Fibroblast of skin of scalp (primary cell): ENCODE measurements at places on chromosomes 7 and 10.
A peak's percentile ranks its signal among the peaks of the same experiment; 100 is the strongest.

GRCh38 chr7:101507791-101508252, 121.3 kb downstream of the MYL10 start:
- DNase-seq: peak; percentile 63

GRCh38 chr10:34078745-34079470, 736.2 kb downstream of the PARD3 start:
- no peak for DNase-seq

DNA sequence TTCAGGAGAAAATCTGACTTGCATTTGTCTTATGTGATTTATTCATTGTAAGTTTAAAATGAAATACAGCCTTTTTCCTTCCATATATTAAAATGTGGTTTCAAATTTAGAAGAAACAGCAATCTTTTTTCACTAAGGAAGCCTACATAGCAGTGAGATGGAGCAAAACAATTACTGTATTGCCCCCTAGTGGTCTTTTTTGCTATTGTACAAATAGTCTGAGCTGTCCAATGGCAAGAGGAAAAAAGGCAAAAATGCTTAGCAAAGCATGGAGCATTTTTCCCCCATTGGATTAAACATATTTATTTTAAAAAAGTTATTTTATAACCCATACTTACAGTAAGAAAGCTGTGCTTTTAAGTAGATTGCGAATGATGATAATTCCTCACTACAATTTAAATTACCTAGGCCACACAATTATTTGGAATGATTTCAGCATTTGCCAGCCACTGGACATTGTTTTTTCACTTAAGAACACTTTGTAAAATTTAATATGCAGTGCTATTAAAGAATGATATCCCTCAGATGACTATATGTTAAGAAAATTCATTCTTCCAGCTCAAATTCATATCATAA, 119.5 kb downstream of the CPED1 start:
- DNase-seq: peak; percentile 78

DNA sequence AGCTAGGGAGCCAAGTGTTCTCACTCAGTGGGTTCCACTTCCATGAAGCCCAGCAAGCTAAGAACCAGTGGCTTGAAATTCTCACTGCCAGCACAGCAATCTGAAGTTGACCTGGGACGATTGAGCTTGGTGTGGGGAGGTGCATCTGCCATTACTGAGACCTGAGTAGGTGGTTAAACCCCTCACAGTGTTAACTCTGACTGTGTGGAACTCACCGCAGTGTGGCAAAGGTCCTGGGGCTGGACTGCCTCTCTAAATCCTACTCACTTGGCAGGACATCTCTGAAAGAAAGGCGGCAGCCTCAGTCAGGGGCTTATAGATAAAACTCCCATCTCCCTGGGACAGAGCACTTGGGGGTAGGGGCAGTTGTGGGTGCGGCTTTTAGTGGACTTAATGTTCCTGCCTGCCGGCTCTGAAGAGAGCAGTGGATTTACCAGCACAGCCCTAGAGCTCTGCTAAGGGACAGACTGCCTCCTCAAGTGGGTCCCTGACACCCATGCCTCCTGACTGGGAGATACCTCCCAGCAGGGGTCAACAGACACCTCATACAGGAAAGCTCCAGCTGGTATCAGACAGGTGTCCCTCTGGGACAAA, 143.1 kb downstream of the PDE1C start:
- no peak for DNase-seq

- DNase-seq: no peak
Observed at GRCh38 chr7:140981951-140982350, 32.8 kb downstream of the MRPS33 start.

GRCh38 chr10:72792288-72792687, 100.3 kb downstream of the MCU start:
- no peak for DNase-seq

DNA sequence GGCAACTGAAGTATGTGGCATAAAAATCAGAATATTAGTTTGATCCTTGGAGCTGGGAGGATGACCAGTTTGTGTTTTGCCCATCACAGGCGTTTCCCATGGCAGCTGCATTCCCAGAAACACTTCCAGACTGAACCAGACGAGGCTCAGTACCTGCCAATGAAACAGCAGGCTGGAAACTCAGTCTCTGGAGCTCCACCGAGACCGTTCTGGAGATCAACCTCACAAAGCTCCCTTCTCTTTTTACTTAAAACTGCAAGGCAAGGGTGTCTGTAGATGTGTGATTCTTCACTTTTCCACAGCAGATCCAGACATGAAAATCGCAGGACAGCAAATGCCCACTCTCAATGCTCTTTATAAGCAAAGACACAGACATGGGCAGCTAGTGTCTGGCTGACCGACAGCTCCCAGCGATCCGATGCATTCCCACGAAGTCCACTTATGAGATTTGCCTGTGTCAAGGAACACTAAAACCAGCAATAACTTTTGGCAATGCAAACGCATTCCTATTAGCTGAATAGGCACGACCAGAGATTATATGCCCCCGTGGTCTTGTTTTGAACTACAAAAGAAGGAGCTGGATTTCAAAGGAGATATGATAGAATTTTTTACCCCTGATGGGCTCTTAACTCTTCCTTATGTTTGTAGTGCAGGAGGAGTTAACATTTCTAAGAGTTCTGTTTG, 72.6 kb downstream of the ADAM12 start:
- DNase-seq: peak; percentile 81

GRCh38 chr10:16259726-16260125, 177.1 kb upstream of the PTER start:
- no peak for DNase-seq

- DNase-seq: no peak
Observed at GRCh38 chr10:2791774-2792443, 275.4 kb upstream of the PFKP start.

DNA sequence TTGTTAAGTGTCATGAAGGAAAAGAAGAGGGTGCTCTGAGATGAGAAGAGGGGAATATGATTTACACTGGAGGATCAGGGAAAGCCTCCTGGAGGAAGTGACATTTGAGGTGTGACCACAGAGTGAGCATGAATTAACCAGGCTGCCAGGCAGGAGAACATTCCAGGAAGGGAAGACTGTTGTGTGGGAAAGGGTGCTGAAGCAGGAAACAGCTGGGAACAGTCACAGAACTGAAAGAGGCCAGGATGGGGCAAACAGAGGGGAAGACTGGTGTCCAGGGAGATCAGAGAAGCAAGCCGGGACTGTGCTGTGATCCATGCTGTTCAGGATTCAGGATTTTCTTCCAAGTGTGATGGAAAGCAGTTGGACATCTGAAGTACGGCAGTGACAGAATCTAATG, 14.9 kb downstream of the HIPK2 start:
- DNase-seq: peak; percentile 72

DNA sequence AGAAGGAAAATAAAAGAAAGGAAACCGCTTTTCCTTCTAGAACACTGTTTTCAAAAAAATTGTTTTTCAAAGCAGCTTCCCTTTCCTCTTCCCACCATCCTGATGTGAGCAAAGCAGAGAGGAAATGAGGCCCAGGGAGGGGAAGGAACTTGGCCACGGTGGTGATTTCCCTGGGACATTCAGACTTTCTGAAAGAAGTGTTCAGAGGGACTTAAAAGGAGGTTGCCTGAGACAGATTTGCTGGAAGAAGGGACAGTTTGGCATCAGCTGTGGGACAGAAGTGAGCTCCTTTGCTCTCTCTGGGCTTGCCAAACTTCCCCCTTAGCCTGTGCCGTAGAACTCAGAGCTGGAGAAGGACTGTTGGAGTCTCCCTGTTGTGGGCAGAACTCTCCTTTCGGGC, 30.3 kb downstream of the ADCYAP1R1 start:
- no peak for DNase-seq

DNA sequence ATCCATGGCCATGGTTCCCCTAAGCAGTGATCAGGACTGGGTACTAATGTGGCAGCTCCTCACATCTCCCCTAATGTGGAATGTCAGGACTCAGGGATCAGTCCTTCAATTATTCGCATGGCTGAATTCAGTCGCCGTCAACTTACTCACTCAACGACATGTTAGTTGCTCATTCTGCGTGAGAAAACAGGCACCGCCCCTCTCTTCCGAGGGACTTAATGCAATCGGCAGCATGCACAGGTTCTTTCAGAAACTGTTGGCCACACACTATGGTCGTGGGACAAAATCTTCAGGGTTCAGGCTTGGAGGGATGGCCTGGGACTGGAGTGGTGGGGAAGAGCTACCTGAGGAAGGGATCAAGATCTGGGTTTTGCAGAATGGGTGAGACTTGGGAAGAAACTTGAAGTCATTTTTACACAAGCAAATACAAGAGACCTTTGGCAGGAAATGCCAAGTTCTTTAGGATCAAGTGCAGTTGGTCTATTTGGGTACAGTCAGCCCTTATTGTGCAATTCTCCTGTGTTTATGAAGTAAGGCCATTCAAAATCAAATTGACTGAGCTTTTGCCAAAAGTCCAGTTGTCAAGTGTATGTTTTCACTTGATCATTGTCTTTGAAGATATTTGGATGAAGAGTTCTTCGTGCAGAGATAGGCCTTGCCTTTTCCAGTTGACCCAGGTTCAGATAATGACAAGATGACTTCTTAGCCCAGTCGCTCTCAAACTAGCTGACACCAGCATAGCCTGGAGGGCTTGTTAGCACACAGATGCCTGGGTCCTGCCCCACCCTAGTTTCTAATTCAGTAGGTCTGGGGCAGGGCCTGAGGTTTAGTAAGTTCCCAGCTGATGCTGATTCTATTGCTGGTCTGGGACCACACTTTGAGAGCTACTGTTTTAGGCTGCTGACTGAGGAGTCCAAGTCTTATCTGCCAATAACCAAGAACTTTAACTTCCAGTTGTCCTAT, 48.5 kb downstream of the LRRC18 start:
- DNase-seq: no peak

DNA sequence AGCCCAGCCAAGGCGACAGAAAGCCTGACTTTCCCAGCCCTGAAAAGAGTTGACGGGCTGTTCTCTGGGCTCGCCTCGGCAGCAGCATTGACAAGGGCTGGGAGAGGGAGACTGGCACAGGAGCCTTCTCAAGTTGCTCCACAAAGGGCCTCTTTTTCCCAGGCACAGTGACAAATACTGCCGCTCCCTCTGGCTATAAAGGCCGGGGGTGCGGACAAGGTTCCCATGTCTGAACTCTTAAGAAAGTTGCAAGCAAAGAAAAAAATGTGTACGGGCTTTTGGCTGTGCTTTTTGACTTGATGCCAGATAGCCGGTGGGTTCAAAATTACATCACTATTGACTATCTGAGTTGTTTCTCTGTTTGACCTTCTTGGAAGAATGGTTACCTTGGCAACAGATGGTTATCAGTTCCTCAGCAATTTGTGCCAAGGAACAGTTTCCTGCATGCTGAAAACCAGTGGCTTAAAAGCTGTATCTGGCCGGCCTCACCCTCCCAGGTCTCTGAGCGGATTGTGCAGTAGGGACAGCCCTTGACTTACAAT, 115.9 kb upstream of the EEPD1 start:
- DNase-seq: peak; percentile 57

DNA sequence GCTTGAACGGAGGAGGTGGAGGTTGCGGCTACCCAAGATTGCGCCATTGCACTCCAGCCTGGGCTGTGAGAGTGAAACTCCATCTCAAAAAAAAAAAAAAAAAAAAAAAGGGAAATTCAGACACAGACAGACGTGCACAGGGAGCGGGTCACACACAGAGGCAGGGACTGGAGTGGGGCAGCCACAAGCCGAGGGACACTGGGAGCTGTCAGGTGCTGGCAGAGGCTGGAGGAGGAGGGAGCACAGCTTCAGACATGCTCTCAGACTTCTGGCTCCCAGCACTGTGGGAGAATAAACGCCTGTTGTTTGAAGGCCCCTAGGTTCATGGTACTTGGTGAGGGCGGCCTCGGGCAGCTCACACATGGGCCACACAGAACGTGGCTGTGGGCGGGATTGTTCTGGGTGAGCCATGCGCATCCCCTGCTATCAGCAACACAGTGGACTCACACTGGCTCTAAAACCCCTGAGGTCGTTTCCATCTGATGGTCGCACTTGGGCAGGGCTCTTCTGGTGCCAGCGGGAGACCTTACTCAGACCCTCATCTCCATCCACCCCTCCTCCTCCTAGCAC, 375.9 kb downstream of the DNAJB6 start:
- no peak for DNase-seq

GRCh38 chr10:132141076-132141475, 45.7 kb upstream of the DPYSL4 start:
- no peak for DNase-seq

- DNase-seq: peak; percentile 79
Observed at GRCh38 chr7:101172854-101173751, 7.0 kb downstream of the NAT16 start.

GRCh38 chr7:151631570-151631952, 111.9 kb upstream of the RHEB start:
- DNase-seq: no peak

DNA sequence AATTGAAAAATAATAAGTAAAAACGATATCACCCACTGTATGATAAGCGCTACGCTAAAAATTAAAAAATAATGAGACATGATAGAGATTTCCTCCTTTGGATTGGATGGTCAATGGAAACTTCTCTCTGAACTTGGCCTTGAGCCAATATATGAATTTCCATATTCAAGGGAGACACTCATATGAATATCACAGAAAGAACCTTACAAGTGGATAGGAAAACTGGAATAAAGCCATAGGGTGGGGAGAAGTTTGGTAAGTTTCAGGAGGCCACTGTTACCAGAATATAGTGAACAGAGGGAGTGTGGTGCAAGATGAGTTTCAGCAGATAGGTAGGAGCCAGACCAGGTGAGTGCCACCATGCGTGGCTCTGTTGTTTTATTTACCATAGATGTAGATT, 147.2 kb downstream of the SEM1 start:
- no peak for DNase-seq

- peak; percentile 63 for DNase-seq
Observed at GRCh38 chr10:72175149-72175548, 40.7 kb upstream of the ANAPC16 start.

DNA sequence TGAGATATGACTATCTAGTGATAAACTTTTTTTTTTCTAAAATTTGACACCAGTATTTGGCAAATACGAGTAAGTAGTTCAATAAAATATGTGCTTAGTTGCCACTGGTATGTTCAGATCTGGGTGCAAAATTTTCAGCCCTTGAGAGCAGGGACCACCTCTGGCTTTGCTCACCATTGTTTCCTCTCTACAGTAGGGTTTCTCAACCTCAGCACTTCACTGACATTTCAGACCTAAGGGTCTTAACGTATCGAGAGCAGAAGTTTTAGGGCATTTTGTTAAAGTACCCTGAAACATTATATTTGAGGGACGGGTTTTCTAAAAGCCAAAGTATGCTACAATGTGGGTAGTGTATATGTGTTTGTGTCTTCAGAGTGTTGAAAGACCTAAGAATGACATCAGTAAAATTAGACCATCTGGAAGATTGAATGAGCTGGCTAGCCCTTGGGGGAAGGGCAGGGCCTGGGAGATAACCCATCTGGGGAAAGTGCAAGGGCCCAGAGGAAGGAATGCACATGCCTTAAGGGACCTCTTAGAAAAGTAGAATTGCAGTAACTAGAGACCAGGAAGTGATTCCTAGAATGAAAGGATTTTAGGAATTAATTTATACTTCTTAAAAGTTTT, 11.8 kb downstream of the BZW2 start:
- peak; percentile 84 for DNase-seq

- DNase-seq: no peak
Observed at GRCh38 chr10:51121861-51122260, 47.6 kb downstream of the PRKG1 start.

- no peak for DNase-seq
Observed at GRCh38 chr10:131792809-131793208, 108.0 kb upstream of the PPP2R2D start.
